NCI-H1417 treated with DMSO at 0.1 percent for 48 hours (cell line): ENCODE measurements at places on chromosomes 16 and 17.

DNA sequence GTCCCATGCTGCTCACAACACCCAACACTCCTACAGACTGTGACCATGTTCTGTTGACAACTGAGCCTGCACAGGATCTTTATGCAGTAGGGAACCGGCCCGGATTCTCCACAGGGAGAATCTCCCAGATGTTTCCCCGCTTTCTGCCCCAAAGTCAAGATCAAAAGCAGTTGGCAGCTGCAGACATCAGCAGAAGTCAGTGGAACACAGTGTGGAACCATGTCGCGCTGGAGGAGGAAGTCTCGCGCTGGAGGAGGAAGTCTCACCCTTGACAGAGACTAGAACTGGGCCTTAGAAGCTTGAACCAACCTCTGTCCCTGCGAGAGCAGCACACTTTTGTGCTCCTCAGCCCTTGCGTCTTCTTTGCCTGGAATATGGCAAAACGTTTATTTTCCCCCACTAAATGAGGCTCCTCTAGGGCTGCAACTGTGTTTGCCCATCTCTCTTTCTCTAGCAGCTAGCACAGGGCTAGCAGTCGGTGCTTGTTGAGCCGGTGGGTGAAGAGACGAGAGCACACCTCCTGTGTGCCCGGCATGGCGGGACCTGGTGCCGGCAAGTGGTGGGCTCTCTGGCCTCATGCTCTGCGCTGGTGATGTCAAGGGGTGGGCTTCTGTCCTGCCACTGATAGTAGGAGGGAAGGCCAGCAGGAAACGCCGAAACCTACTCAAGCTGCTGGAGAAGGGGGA is 2.1 kb upstream of the MRC2 start:
- DNase-seq: no peak

- peak; percentile 11 for DNase-seq
These were observed 14.1 kb downstream of the HS3ST6 start for GRCh38 chr16:1903845-1904840.

GRCh38 chr16:7976563-7976962 is 613.7 kb downstream of the TMEM114 start:
- no peak for DNase-seq

- DNase-seq: no peak
These were observed 13.0 kb downstream of the LCMT1 start for GRCh38 chr16:25124503-25124902.

- no peak for DNase-seq
These were observed 6.2 kb downstream of the SHBG start for GRCh38 chr17:7636163-7636562.

GRCh38 chr17:48527547-48527932 is 3.3 kb downstream of the HOXB1 start:
- DNase-seq: no peak

DNA sequence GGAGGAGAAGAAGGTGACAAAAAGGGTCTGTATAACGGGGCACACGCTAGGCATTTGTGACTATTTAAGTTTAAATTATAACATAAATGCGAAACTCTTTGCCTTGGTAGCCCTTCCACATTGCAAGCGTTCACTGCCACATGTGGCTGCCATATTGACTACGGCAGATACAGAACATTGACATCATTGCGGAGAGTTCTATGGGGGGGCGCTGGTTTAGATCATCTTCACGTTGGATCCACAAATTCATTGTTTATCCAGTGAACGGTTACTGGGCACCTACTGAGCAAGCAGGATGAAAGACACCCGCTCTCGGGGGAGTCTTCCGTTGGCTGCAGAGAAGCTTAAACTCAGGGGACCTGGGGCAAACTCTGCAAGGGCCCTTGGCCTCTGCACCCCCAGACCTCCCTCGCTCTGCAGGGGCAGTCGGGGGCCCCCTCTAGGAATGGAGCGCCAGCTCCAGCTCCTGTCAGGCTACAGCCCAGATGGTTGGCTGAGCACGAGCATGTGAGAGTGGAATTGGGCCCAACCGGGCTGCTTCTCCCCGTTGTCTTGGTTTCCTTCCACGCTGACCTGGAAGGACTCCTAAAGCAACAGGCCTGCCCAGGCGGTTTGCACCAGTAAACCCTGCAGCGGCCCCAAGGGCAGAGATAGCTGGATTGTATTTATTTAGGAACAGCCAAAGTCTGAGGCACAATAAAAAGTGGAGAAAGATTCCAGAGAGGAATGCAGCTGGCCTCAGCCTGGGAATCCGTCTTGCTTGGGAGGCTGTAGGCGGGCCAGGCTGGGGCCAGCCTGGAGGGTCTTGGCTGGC is 172.2 kb downstream of the SEC14L1 start:
- no peak for DNase-seq

- no peak for DNase-seq
These were observed 46.9 kb downstream of the HELZ start for GRCh38 chr17:67198131-67198530.

DNA sequence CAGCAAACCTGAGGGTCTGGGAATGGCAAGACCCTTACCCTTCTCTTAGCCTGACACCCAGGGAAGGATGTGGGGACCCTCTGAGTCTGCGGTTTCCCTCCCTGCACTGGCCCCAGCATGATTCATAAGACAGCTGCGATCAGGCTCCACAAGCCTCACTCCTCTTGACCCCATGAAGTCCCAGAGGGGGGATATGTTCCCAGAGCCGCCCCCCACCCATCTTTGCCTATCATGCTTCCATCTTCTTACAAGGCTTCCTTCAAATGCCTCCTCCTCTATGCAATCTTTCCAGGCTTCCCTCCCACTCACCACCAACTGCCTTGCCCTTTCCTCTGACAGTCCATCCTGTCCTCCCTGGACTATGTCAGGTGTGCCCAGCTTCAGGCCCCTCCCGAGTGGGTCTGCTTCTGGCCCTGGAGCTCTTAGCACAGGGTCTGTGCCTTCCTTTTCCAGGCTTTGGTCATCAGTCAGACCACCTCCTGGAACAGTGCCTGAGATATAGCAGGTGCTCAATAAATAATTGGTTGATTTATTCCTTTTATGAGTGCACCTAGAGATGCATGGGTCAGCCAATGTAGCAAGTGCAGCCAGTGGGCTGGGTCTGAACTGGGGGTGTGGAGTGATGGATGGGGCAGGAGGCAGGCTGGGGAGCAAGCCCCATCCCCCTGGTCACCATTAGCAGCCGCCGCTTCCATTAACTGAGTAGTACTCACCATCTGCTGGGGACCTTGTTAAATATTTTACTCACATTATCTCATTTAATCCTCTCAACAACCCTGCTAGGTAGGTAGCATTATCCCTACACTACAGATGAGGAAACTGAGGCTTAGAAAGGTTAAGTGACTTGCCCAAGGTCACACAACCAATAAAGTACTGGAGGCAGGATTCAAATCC is 8.4 kb downstream of the DLX3 start:
- DNase-seq: no peak

- no peak for DNase-seq
These were observed 389 bp downstream of the DUS1L start for GRCh38 chr17:82065193-82065637.

- DNase-seq: no peak
These were observed 62.5 kb downstream of the EMP2 start for GRCh38 chr16:10517868-10518267.

- no peak for DNase-seq
These were observed 187.7 kb downstream of the XYLT1 start for GRCh38 chr16:17283016-17283415.

DNA sequence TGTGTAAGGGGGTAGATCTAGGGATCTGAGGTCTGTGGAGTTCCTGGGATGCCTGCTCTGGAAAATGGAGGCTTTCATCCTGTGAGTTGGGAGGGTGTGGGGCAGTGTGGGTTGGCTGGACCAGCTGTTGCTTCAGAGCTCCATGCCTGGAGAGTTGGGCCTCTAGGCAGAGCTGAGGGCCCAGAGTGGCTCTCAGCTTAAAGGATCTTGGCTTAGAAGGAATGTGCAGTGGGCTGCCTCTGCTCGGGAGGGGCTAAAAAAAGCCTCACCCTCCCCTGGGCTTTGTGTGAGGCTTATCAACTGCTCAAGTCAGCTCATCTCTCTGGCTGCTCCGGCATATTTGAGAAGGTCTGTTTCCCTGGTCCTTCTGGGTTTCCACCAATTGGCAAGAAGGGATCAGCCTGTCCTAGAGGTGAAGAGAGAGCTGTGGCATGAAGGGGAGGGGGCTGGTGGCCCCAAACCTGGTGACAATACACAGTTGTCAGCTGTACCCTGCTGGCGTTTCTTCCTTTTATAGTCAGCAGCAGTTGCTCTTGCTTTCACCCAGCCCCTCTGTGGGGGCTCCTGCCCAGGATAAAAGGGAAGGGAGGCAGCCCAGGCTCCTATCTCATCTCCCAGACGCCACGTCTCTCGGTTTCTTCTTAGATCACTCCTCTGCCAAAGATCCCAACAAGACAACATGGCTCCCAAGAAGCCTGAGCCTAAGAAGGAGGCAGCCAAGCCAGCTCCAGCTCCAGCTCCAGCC is at the start of gene MYL4:
MYL4 (plus strand) TSS at position 605 of the 745 bp plus-strand sequence; CDS start at position 680, 75 bp downstream.
- DNase-seq: no peak

DNA sequence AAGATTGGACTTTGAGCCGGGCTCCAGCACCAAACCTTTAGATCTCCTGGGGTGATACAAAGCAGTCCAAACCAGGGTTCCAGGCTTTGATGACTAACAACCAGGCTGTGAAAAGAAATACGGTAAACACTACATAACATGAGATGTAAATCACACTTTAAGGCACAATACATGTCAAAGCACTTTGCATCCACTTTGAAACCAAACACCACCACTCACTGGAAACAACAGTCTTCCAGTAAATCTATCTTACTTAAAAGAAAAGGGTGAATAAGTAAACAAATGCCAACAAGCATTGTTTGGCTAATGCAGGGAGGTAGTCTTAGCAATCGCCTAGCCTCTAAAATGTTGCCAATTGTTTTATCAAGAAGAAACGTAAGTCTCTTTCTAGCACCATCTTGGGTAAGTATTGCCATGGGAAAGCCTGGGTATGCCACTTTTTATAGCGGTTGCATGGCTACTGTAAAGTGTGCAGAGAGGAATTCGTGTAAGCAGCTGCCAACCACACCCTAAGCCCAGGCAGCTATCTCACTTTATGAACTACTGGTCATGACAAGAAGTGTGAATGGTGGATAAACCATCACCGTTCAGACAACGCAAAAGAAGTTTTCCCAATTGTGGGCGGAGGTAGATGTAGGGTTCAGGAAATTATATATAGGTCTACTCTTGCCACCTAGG is 267.4 kb upstream of the PSMD7 start:
- no peak for DNase-seq

GRCh38 chr16:50253514-50253910 is 12.8 kb upstream of the ADCY7 start:
- no peak for DNase-seq

DNA sequence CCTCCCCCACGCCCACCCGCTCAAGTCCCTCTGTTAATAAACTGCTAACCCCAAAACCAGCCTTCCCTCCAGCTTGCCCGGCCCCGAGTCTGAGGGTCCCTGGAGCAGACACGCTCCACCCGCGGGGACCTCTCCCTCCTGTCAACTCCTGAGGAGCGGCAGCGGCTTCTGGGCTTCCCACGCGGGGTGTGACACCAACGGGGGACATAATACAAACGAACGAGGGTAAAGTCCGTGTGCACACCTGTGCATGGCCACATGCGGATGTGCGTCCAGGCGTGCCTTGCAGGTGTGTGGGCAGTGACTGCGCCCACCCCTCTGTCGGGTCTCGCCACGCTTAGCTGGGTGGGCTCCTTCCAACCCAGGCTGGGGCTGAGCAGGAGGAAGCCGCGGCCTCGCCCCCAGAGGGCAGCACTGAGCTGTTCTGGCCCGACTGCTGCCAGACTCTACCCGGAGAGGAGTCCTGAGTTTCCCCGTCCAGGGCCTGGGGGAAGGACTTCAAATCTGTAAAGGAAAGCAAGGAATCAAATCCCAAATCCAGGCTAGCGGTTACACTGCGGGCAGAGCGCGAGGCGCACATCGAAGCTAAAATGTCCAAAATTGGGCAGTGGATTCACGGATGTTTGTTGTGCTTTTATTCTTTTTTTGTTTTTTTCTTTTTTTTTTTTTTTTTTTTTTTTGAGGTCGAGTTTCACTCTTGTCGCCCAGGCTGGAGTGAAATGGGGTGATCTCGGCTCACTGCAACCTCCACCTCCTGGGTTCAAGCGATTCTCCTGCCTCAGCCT is 24.2 kb upstream of the KRT17 start:
- peak; percentile 4 for DNase-seq

GRCh38 chr17:1515640-1516387 is 598 bp downstream of the INPP5K start:
- DNase-seq: no peak

GRCh38 chr16:4709481-4709880 is 16.1 kb downstream of the NUDT16L1 start:
- no peak for DNase-seq

DNA sequence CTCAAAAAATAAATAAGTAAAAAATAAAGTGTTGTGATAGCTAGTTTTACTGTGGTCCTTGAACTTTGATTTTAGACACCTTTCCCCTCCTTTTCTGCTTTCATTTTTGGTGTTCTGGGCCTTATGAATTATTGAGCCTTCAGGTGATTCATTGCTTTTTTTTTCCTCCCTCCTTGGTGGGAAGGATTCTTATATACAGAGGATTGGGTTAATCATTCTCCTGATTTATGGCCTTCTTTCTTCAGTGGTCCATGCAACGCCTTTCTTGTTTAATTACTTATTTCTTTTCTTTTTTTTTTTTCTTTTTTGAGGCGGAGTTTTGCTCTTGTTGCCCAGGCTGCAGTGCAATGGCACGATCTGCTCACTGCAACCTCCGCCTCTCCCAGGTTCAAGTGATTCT is 8.0 kb upstream of the MYL4 start:
- no peak for DNase-seq

GRCh38 chr17:29089601-29090044 is 46.7 kb downstream of the PIPOX start:
- no peak for DNase-seq

GRCh38 chr16:85157813-85158742 is 45.8 kb upstream of the CIBAR2 start:
- DNase-seq: no peak

DNA sequence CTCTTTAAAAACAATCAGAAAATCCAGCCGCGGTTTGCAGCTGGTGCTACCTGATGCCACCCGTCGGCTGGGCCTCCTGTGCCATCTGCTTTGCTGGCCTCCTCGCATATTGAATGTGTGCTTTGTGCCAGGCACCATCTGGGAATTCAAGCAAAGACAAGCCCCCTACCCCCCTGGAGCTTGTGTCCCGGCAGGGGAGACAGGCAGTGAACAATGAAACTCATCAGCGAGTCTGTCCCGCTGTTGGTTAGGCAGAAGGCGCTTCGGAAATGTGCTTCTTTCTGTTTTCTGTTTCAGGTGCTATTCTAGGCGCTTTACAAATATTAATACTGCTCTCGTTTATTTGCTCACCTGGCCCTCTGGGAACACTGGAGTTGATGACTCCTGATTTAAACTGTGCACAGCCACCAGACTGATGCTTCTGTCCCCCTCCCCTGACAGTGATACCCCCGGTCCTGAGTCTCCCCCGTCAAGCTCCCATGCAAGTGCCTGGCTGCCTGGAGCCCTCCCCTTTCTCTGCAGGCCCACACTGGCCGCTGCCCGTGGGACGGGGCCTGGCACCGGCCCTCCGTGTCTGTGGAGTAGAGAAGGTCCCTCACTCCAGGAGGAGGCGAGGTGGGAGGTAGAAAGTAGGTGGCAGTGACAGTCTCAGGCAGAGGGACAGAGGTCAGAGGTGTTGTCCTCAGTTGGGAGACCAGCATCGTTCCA is 126.1 kb upstream of the PLCG2 start:
- peak; percentile 87 for DNase-seq

- no peak for DNase-seq
These were observed 21.1 kb downstream of the ETV4 start for GRCh38 chr17:43524945-43525575.
